Activated naive CD8-positive, alpha-beta T cell treated with anti-CD3 and anti-CD28 coated beads for 36 hours (primary cell): ENCODE measurements at places on chromosomes 2 and 18. TPM values are rescaled to one million over a fixed set of nuclear protein-coding genes. Genes with fewer than 3 reads are reported as not detected.

- no peaks in the 10 kb centered on the region for H3K36me3 ChIP-seq
- H3K27me3 ChIP-seq = peaks cover 12% of the 10 kb centered on the region
- H3K27ac ChIP-seq = no peak overlapping the region
- no peaks in the 10 kb centered on the region for H3K4me1 ChIP-seq
- no peak overlapping the region for H3K4me3 ChIP-seq
Measured at GRCh38 chr18:75635096-75635495, 207.6 kb upstream of the SMIM21 start.

- H3K27ac ChIP-seq = no peak overlapping the region
- no peak overlapping the region for H3K4me3 ChIP-seq
- H3K4me1 ChIP-seq = no peaks in the 10 kb centered on the region
Measured at GRCh38 chr2:115460008-115460407, 1017.6 kb downstream of the DPP10 start.

GRCh38 chr2:62803961-62804360 is 98.4 kb downstream of the EHBP1 start:
- peaks cover 20% of the 10 kb centered on the region for H3K36me3 ChIP-seq
- no peak overlapping the region for H3K4me3 ChIP-seq
- peaks cover 28% of the 10 kb centered on the region for H3K4me1 ChIP-seq
- no peak for DNase-seq
- no peak overlapping the region for H3K27ac ChIP-seq

GRCh38 chr18:73487966-73488365 is 620.2 kb upstream of the NETO1 start:
- no peak overlapping the region for H3K27ac ChIP-seq
- no peaks in the 10 kb centered on the region for H3K4me1 ChIP-seq
- H3K4me3 ChIP-seq = no peak overlapping the region
- no peaks in the 10 kb centered on the region for H3K36me3 ChIP-seq
- H3K27me3 ChIP-seq = no peaks in the 10 kb centered on the region

The KIAA2012 gene
- not detected for total RNA-seq
